ENCODE measurements at places on chromosomes 6 and 20.

- DNase-seq, result no peak
Measured at GRCh38 chr20:21280522-21281016, 22.6 kb upstream of the XRN2 start.

GRCh38 chr6:10559522-10560152, 38.5 kb downstream of the GCNT2 start:
- no peak for DNase-seq

GRCh38 chr6:39378175-39378959, 55.9 kb upstream of the KCNK16 start:
- no peak for DNase-seq

DNA sequence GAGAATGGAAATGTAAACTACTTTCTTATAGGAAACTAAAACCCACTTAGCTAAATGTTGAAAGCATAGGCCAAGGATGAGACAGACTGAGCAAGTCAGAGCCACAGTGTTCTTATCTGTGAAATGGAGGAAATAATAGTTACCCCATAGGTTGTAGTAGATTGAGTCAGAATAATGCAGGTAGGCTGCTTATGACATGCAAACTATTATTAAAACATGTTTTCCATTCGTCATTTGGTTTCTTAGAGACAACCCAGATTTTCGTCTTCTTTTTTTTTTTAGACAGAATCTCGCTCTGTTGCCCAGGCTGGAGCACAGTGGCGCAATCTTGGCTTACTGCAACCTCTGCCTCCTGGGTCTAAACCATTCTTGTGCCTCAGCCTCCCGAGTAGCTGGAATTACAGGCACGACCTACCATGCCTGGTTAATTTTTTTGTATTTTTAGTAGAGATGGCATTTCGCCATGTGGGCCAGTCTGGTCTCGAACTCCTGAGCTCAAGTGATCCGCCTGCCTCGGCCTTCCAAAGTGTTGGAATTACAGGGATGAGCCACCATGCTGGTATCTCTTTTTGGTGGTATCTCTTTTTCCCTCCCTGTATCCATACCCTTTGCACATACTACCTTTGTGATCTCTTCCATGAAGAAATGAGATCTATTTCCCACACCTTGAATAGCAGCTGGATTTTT, 196.5 kb upstream of the ZNF217 start:
- DNase-seq, result no peak

GRCh38 chr20:10921491-10922010, 247.8 kb upstream of the JAG1 start:
- no peak for DNase-seq

GRCh38 chr20:51360451-51361201, 181.9 kb downstream of the NFATC2 start:
- DNase-seq, result no peak

GRCh38 chr20:48096957-48097890, 311.9 kb upstream of the SULF2 start:
- DNase-seq, result no peak

DNA sequence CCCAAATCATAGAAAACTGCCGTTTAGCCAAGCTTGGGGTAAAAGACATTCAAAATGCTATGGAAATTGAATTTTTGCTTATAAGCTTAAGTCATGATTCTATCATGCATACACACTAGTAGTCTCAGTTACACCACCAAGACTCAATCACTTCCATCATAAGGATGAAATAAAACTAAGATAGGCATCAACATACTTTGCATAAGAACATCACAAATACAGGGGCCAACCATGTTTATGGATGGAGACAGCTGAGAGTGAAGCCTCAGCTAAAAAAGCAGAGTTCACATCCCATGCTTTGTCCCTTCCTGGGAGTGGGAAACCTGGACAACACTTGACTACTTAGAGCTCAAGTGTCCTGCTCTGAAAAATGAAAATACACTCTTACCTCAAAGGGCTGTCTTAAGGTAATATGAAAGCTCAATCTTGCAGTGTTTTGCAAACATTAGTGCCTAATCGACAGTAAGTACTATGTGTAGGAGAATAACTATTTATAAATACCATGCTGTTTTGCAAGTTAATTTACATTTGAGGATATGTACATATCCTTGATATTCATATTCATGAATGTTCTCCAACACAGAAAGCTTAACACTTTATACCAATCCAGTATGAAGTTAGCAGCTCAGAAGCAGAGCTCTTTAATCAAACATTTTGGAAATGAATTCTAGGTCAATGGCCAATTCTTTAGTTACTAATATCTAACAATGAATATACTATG, 32.0 kb upstream of the SMIM28 start:
- no peak for DNase-seq

- no peak for DNase-seq
Measured at GRCh38 chr6:111090766-111091165, 3.5 kb downstream of the SLC16A10 start.

GRCh38 chr6:137025786-137026730, 18.7 kb downstream of the IL20RA start:
- no peak for DNase-seq

DNA sequence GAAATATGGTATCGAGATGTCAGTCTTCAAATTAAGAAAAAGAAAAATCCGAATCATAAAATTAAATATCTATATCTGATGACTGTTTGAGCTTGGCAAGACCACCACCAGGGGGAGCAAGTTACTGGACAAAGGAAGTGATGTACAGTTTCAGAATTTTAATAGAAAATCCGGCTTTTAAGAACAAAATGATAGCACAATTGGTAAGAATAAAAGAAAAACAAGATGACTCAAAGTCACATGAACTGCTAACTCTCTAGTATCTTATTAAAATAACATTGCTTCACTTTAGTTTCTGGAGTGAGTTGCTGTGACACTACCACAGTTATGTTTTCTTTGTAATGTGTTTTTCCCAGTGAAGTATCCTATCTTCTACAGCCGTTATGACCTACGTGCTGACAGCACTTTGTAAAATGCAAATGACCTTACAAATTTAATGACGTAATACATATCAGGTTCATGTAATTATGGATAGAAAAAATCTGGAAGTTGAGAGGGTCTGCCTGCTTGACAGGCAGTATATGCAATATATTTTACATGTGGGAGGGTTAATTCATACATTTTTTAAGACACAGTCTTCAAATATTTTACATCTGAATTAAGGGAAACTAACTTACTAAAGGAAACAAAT, 405.3 kb upstream of the HS3ST5 start:
- no peak for DNase-seq

DNA sequence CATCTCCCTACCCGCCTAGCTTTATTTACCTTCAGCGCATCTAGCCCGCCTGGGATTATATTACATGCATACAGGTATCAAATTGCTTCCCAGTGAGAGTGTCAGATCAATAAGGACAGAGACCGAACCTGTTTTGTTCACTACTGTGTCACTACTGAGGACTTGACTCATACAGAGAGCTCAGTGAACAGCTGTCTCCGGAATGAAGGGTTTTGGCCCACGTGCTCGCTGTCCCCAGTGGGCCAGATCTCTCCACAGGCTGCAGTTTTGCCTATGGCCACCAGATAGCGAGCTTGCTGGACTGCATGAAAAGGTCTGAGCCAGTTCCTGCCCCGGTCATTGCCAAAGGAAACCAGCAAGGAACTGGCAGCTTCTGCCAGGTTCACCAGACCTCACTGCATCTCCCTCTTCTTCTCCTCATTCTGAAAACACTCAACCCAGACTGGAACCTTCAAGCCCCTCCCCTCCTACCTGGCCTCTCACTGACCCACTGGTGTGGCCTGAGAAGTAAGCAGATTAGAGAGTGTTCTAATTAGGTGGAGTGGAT, 150.8 kb downstream of the ZMYND8 start:
- no peak for DNase-seq

DNA sequence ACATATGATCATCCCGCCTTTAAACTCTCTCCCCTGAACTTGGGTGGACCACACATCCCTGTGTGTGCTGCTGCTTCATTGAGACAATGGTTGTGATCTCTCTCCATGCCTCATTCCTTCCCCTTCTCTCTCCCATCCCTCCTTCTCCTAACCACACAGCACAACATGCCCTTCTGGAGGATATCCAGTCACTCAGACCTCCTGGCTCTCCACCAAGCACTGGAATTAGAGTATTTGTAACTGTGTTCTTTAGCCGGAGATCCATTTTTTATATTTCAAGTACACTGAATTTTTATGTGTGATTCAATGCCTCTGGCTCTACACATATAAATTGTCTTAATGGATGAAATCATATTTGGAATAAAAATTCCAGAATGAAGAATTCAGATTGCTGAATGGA, 287.4 kb downstream of the EYA4 start:
- DNase-seq, result no peak

DNA sequence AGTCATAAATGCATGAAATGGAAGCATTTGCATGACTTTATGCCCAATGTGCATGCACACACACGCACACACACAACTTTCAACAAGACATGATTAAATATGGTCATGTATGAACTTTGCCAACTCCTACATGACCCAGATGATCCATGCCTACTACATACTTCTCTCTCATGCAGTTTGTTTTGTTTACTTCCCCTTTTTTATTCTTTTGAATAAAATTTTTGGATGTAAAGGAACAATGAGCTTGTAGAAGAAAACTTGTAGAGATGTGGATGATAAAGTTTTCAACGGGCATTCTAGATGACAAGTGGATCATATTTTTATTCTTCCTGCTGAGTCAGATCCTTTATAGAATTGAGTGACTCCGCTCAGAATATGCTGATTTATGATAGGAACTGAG, 50.8 kb upstream of the AIG1 start:
- DNase-seq, result no peak

- no peak for DNase-seq
Measured at GRCh38 chr6:158759966-158760617, 59.1 kb downstream of the EZR start.

DNA sequence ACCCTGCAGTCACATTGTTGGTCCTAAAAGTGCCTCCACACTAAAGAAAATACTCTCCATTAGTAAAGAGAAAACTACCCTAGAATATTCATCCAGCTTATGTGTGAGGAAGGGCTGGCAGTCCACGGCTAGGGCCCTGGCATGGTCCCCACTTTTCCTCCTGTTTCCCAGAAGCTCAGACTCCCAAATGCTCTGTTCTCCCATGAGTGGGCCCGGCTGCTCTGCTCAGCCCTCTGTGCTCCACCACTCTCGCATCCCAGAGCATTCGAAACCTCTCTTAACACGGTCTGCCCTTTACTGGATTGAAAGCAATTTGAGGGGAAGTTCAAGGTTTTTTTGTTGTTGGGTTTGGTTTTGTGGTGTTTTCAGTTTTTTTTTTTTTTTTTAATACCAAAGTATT, 61.8 kb downstream of the APCDD1L start:
- no peak for DNase-seq

DNA sequence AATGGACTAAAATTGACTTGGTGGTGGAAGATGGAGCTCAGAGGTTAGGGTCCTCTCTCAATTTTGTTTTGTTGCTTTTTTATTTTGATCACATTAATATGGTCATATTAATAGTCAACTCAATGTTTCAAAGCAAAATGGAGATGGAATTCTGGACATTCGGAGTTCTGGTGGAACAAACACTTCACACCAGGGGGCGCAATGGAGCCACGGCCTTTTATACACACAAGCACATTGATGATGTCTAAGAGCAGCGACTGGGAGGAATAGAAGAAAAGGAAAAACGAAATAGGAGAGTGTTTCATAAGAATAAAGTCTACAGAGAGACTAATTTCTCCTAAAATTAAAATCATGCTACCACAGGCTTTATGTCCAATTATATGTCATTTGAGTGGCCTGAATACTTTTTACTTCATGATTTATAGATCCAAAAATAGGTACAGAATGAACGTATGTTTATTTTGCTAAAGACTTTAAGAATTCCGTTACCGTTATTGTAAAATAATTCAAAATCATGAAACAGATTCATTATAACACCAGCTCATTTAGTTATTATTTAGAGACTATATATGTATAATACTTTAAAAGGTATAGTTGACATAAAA, 197.6 kb upstream of the SASH1 start:
- DNase-seq, result peak; percentile 49

DNA sequence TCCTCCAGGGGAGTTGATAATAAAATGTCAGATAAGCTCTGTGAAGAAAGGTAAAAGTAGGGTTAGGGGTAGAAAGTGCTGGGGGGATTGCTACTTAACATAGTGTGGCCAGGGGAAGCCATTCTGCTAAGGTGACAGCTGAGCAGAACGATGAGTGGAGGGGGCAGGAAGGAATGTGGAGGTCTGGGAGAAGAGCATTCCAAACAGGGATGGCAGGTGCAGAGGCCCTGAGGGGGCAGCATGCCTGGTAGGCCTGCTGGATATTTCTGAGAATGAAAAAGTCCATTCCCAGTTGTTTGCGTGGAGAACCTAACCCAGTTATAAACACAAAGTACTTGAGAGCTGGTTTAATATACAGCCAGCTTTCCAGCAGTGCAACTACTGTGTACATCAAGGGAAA, 9.3 kb downstream of the GFRA4 start:
- DNase-seq, result no peak

DNA sequence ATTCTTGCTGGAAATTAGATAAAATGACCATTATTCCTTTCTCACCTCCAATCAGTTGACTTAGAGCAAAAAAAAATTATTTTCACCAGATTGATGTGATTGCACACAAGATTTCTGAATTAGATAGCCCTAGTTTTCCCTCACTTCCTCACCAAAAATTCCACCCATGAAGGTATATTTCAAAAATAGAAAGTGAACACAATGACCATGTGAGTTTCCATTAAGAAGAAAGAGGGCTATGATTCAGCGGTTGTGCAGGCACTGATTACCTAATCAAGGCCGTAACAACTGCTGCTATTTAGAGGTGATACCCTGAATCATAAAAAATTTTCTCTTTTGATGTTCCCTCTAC, 19.5 kb upstream of the RALGAPA2 start:
- DNase-seq, result no peak

DNA sequence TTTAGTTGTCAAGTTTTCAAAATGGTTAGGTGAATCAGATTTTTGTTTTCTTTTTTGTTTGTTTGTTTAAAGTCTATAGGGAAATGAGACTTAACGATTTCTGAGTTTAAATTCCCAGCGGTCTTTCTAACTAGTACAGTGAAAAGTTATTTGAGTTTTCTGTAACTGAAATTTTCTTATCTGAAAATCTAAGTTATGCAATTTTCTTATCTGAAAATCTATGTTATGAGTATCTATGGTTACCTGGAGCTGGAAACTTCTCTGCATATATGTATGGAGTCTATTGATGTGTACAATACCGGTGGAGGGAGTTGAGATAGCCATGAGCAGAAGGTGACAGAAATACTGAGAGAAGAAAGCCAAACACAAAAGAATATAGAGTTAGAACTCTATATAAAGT, 102.6 kb downstream of the MANEA start:
- no peak for DNase-seq

DNA sequence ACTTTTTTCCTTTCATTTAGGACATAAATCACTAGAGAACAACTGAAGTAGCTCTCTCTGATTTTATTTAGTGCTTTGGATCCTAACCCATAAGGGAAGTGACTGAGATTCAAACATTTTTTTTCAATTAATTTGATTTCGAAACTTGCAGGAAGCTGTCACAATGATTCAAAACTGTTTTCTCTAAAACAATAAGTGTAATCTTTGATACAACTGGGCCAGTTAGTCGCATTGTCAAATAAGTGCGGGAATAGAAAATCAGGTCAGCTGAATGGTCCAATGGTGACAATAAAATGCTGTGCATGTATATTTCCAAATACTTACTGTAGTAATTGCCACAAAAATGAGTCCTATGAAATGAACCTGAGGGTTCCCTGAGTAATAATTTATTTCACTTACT, 930.8 kb downstream of the TFAP2A start:
- no peak for DNase-seq

Measured in stimulated activated CD4-positive, alpha-beta T cell treated with anti-CD3 and anti-CD28 coated beads, Interleukin-1b, Interleukin-23, amount 100 ng/mL, for 1 hour (primary cell).